Inflammatory macrophage (primary cell): ENCODE measurements at places on chromosomes 4 and X.

DNA sequence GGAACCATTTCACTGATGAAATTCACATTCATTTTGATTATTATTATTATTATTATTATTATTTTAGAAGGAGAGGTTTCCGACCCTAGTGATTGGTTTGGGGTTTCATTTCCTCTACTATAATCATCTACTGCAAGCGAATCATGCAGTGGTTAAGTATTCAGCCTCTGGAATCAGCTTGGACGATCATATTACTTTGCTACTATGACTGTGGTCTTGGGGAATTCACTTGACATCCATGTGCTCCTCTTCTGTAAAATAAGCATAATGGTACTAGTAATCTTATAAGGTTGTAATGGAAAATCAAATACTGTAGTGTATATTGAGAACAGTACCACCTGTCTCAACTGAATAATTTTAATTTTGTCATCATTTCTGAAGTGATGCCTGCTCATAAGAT, 132.1 kb upstream of the SLC4A4 start:
- DNase-seq = no peak

DNA sequence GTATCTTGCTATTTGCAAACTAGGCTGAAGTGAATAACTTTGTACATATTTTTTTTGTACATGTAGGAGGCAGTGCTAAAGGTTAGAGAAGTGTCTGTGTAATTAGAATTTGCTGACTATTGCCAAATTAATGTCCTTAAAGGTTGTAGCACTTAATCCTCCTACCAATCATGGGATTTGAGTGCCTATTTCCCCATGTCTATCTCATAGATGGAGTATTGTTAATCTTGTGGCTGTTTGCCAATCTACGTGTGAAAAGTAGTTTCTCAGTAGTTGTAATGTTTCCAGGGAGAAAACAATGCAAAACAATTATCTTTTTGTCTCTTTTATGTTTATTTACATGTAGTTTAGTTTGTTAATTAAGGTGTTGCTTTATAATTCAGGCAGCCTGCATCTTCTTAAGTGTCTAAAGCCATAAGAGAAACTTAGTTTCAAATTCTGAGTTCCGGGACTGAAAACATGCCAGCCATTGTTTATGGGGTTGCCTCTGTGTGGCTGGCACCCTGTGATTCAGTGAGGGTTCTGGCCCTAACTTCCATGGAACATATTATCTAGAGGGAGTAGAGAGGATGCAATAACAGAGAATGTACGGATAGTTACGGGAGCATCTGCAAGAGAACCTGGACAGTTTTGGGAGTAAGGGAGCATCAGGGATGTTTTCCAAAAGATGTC, 142.4 kb downstream of the KLHL8 start:
- DNase-seq = no peak

GRCh38 chr4:23888421-23889319, 1.2 kb downstream of the PPARGC1A start:
- DNase-seq = no peak

DNA sequence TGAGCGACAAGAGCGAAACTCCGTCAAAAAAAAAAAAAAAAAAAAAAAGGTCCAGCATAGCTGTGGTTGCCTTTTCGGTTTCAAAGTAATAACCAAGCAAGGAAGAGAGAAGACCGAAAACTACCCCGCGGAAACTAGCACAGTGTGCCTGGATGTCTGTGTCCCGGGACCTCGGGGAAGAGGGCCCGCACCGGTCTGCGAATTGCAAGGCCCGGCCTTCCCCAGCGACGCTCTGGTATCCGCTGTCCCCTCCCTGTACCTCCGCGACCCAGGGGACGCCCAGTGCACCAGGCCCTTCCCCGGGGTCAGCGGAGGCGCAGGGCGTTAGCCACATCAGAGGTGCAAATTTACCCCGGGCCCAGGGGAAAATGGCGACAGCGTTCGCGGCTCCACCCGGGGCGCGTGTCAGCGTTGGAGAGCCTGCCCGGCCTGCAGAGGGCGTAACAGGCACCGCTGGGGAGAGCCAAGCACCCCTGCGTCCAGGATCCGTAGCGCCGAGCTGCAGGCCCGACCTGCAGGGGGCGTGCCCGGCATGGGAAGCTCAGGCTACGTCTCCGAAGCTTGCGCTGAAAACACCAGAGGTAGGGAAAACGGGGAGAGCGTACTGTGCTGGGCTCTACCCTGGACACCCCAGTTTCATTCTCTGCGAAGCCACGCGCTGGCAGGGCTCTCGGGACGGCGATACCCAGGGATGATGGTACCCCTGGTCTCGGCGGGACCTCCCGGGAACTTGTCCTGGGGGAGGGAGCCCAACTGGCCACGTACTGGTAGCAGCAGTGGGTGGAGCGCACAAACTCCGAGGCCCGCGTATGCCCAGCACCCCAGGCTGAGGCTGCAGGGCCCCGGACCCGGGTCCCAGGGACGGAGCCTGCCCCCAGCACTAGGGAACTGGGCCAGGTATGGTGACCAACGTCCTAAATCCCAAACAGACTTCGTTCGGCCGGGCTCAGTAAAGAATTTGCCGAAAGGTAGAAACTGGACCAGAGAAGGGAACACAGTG, 16.2 kb downstream of the NKX6-1 start:
- DNase-seq = no peak

GRCh38 chr4:130163701-130164100, 1067.7 kb downstream of the C4orf33 start:
- DNase-seq = no peak

GRCh38 chrX:152844256-152844655, 13.4 kb downstream of the NSDHL start:
- no peak for DNase-seq

- no peak for DNase-seq
Observed at GRCh38 chr4:111988514-111988913, 156.7 kb upstream of the FAM241A start.

DNA sequence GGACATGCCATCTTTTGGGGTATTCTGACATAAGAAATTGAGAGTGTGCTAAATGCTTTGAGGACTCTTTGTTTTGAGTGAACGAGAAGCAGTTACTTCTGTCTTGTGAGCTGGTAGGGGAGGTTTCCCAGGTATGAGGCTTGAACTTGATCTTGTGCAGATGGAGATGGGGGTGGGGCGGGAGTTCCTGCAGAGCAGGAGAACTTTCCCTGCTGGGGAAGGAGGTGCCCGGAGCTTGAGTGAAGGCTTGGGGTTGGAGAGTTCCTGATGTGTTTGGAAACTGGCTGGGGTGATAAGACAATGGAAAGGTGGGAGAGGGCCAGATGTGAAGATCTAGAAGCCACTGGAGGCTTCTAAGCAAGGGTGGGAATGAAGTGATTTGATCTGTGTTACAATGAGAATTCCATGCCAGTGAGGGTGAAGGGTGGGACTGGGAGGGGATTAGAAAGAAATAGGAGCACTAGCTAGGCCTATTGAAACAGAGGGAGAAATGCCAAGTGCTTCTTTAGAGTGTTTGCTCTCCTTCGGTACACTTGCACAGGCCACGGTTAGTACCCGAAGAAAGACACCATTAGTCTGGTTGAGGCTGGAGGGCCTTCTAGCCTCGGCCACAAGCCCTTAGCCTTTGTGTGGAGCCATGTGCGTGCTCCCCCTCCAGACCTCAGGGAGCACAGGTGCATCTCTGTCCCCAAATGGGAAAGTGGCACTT, 103.5 kb upstream of the STOX2 start:
- no peak for DNase-seq

DNA sequence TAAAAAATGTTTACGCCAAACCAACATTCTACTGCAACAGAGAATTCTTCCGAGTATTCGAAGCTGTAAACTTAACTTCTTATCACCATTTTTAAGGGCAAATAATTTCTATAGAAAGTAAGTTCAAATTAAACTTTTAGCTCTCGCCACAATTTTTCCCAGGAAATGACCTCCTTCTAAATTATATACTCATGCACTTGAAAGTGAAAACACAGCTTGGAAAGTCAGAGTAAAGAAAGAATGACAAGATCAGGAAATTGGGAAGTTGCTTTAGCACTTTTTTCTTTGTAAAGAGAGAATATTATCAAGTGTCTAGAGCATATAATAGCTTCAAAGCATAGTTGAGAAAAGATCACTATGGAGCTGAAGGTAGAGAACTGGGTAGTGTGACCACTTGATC, 1.2 kb downstream of the CYBB start:
- no peak for DNase-seq

GRCh38 chrX:2261831-2262667, 238.7 kb downstream of the DHRSX start:
- DNase-seq = no peak

GRCh38 chr4:129282293-129282692, 186.3 kb downstream of the C4orf33 start:
- DNase-seq = no peak

DNA sequence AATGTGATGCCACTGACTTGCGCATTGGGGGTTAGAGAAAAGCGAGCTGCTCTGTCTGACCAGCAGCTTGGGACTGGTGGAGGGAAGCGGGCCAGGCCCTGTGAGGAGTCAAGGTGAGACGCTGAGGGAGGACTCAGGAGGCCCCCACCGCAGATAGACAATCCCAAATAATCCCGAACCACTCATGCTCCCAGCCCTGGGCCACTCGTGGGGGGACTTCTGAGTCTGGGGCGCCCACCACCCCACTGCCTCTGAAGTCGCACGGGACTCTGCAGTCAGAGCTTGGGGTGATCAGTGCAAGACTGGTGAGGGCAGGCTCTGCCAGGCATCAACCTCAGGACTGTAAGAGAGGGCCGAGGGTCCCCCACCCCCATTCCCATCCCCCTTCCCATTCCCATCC, 6.9 kb downstream of the MAGEA4 start:
- DNase-seq = no peak

GRCh38 chr4:148757171-148757570, 315.0 kb upstream of the NR3C2 start:
- DNase-seq = no peak

DNA sequence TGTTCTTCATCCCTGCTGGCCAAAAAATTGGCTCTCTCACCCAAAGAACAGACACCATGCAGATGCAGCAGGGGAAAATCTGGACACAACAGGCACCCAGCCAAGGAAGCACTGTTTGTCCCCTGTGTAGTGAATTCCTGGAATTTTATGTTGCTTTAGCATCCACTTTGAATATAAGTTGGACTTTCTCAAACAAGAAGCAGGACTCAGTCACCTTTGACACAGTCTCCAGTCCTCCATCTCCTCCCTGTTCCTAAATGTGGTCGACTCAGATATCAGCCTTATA, 11.8 kb downstream of the ZNF182 start:
- DNase-seq = no peak

DNA sequence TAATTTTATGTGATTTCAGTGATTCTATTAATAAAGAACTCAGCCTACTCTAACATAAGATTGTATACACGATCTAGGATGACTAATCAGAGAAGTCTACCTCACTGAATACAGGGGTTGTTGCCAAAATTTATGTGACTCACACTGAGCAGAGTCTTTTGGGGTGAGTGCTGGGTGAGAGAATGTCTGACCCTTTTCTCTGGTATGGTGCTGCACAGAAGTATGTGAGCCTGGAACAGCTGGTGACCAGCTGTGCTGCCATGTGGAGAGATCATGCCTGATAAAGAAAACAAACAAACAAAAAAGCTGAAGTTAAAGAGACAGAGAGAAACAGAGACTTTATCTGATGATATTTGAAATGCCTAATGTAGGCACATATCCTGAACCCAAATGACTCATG, 618.1 kb upstream of the GRIA3 start:
- no peak for DNase-seq

- no peak for DNase-seq
Observed at GRCh38 chr4:8939160-8939839, 67.7 kb upstream of the HMX1 start.

GRCh38 chr4:101018836-101019235, 328.5 kb downstream of the PPP3CA start:
- peak; percentile 17 for DNase-seq

- DNase-seq = no peak
Observed at GRCh38 chrX:48475296-48475695, 703 bp upstream of the FTSJ1 start.

GRCh38 chr4:123455360-123455759, 58.8 kb downstream of the SPRY1 start:
- DNase-seq = peak; percentile 4

DNA sequence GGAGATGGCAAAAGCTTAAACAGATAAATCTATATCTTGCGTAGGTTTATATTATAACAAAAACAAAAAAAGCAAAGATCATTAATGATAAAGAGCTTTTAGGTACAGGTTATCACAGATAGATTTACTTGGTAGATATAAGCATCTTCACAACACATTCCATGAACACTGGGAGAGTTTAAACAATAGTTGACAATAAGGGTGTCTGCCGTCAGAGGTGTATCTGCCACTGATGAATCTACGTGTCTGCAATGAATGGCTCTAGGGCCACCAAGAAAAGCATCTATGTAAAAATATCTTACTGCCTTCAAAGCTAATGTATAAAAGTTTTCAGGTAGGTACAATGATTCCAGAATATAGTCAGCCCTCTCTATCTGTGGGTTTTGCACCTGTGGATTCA, 43.7 kb downstream of the RASGEF1B start:
- DNase-seq = no peak

DNA sequence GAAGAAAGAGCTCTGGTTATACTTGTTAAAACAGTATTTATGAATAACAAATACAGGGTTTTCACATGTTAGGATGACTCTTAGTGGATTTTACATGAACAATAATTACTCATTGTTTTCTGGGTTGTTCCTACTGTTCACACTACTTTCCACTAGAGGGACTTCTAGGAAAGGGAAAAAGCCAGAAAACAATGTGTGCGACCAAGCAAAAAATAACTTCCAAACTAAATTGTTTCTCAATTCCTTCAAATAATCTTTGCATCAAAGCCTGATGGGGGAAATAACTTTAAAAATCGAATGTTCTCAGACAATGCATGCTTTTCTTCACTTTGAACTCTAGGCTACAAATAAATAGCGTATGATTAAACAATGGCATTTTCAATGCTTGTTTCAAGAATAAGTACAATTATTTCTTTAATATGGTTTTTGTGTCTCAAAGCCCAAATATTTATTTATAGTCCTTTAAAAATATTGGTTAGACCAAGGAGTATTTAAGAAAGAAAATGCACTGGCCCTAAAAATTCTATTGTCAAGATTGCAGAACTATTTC, 72.1 kb upstream of the ETNPPL start:
- peak; percentile 38 for DNase-seq

- DNase-seq = no peak
Observed at GRCh38 chr4:120202222-120202621, 135.6 kb upstream of the MAD2L1 start.

DNA sequence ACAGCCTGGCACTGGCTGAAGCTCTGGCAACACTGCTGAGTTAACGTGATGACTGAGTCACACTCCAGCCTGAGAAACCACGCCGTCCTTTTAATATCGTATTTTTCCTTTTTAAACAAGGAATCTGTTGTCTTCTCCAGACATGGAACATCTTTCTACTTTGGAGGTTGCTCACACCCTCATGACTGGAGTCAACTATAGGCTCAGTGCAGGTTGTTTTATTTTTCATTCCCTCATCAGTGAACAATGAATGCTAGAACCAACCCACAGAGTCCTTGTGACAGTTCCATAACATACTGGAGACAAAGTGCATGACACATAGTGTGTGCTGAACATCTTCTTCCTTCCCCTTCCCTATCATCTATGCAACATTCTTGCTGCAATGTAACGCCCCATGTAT, 76.8 kb upstream of the CPEB2 start:
- peak; percentile 34 for DNase-seq

DNA sequence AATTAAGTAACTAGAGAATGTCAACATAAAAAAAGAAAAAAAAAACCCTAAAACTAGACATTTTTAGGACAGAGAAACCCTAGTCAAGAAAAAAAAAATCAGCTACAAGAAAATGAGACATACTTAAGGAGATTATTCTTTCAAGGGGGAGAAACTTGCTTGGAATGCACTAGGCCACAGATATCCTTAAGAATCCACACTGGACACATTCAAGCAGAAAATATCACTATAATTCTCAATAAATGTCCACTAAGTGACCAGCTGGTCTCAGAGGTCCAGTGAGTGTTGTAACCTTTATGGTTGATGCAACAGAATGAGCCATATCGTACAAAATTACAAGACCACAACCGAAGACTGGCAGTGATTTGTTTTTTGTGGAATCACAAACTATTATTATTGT, 15.6 kb upstream of the IBSP start:
- no peak for DNase-seq
